ENCODE measurements at places on chromosomes 2 and 18.

DNA sequence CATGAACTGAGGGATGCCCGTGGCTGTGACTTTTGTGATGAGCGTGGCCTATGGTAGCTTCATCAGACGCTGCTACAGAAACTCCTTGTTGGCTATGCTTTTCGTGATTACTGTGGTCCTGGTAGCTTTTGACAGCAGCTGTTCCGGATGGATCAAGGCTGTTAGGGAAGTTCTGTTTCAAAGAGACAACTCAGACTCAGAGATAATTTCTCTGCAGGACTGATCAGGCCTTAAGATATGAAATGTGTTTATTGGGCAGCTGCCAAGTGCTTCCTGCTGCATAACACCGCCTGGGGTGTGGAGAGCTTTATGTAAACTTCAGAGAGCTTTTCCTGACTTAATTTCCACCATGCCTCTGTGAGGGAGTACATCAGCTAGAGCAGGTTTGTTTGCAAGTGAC is 243.8 kb downstream of the TSN start:
- DNase-seq = no peak

GRCh38 chr2:36253086-36253485 is 102.5 kb upstream of the CRIM1 start:
- no peak for DNase-seq

GRCh38 chr2:69623236-69623635 is 20.3 kb downstream of the AAK1 start:
- DNase-seq = no peak

GRCh38 chr2:24566630-24567029 is 75.6 kb downstream of the NCOA1 start:
- no peak for DNase-seq
